ENCODE measurements at places on chromosomes 1 and 21.
A peak's percentile ranks its signal among the peaks of the same experiment; 100 is the strongest.

- DNase-seq, result no peak
Measured at GRCh38 chr1:185351734-185352466, 34.9 kb upstream of the IVNS1ABP start.

GRCh38 chr1:188958461-188959115 lies 1519.1 kb downstream of the BRINP3 start:
- no peak for DNase-seq

DNA sequence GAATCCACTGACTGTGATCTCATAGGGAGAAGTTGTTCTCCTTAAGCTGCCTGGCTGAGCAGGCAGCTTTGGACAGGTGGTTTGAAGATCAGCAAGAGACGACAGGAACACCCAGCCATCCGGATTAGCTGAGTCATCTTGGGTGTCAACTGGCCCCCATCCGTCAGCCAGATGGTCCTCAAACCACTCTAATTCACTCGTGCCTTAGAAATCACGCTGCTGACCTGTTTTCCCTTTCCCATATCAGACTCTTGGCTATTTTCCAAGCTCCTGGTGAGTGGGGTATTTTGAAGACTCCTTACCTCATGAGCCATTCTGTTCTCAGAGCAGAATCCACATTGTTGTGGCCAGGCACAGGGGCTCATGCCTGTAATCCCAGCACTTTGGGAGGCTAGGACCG lies 149.1 kb upstream of the L1TD1 start:
- DNase-seq, result no peak

DNA sequence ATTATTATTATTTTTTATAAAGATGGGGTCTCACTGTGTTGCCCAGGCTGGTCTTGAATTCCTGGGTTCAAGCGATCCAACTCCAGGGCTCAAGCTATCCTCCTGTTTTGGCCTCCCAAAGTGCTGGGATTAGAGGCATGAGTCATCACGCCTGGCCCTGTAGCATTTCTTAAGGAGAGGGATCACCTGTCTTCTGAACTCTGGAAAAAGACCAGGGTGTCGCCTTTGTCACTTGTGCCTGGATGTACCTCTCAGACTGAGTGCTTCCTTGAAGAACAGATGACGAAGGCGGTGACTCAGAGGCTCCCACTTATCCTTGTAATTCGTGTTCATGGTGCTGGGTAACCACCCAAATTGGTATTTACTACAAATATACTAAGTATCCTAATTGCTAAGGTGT lies 2.4 kb upstream of the CGN start:
- peak; percentile 66 for DNase-seq

DNA sequence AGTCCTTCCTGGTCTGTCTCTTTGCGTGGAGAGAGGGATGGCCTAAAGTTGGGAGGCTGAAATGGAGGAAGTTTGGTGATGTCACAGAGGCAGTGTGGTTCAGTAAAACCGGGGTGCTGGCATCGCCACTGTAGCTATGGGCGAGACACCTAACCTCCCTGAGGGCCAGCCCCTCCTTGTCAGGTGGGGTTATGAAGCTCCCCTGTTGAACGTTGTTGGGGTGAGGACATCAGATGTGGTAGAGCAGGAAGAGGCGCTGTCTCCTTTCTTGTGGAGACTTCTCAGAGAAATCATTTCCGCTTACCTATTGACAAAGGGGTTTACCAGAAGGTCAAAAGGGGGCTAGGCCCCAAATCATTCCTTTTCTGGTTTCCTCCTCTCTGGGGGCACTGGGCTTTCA lies 294.7 kb downstream of the SIPA1L2 start:
- no peak for DNase-seq

DNA sequence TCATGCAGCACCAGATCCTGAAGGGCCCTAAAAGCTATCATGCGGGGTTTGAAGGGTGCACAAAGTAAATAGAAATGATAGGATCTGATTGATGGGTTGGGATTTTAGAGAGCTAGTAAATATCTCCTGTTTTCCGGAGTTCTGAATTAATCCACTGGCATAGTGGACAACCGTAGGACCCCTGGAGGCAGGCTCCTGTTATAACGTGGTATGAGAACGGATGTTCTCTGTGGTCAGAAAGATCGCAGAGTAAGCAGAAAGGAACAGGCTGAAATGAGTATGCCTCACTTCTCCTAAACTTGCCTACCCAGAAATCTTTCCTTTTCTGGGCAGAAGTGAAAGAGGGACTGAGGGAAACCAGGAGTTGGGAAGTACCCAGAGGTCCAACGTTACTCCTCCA lies 470.8 kb downstream of the AJAP1 start:
- DNase-seq, result no peak

DNA sequence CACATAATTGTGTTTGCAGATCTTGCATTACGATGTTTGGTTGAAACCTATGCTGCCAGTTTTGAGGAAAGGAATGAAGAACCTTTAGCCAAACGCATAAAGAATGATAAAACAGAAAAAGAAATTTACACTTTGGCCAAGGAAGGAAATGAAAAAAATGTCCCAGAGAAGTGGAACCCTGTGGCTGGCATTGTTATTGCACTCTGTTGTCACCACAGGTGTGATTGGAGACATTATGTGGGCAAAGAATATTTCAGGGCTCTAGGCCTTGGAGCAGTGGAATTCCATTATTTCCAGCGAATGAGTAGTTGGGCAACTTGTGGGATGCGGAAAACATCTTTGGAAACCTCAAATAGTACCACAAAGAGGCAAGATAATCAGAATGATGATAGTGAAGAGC lies 14.9 kb downstream of the TRMT13 start:
- DNase-seq, result no peak

DNA sequence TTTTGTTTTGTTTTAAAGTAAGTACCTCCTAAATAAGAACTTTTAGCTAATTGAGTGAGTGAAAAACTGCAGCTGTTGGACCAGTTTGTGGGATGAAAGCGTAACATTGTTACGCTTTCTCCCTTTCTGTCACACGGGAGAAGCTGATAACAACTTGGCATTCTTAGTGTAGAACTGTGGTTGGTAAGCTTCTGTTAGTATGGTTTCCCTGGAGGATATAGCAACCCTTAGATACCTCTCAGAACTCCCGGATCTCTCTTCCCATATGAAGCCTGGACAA lies 98.2 kb downstream of the CACHD1 start:
- DNase-seq, result no peak

DNA sequence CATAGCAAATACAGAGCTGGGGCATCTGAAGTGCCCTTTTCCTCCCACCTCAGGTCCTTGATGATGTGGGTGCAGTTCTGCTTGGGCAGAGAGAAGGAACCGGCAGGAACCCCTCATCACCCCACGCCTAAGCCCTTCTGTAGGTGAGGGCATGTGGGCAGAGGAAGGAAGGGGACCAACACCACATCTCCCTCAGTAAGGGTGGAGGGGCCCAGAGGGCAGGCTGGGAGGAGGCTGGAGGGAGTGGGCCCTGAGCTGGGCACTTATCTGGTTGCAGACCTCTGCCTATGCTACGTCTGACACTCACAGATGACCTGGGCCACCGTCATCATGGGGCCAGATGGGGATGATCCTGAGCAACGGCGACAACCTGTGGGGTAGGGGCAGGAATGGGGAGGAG lies 11.0 kb downstream of the ZNF687 start:
- DNase-seq, result no peak

- no peak for DNase-seq
Measured at GRCh38 chr1:218705391-218705790, 360.3 kb downstream of the TGFB2 start.

GRCh38 chr1:118504221-118504644 lies 319.2 kb upstream of the SPAG17 start:
- DNase-seq, result no peak

- no peak for DNase-seq
Measured at GRCh38 chr1:96978901-96979300, 257.3 kb downstream of the PTBP2 start.

GRCh38 chr1:248611883-248612414 lies 14.4 kb upstream of the OR2T10 start:
- DNase-seq, result no peak

GRCh38 chr1:212621043-212621948 lies 12.7 kb downstream of the ATF3 start:
- DNase-seq, result no peak

GRCh38 chr1:87647430-87648177 lies 318.9 kb downstream of the LMO4 start:
- no peak for DNase-seq

- no peak for DNase-seq
Measured at GRCh38 chr1:9253453-9254105, 19.0 kb downstream of the H6PD start.

- no peak for DNase-seq
Measured at GRCh38 chr21:39612233-39613040, at the start of gene B3GALT5. B3GALT5 (plus strand) TSS chr21:39612940; CDS start chr21:39660560, 47,620 bp downstream.

DNA sequence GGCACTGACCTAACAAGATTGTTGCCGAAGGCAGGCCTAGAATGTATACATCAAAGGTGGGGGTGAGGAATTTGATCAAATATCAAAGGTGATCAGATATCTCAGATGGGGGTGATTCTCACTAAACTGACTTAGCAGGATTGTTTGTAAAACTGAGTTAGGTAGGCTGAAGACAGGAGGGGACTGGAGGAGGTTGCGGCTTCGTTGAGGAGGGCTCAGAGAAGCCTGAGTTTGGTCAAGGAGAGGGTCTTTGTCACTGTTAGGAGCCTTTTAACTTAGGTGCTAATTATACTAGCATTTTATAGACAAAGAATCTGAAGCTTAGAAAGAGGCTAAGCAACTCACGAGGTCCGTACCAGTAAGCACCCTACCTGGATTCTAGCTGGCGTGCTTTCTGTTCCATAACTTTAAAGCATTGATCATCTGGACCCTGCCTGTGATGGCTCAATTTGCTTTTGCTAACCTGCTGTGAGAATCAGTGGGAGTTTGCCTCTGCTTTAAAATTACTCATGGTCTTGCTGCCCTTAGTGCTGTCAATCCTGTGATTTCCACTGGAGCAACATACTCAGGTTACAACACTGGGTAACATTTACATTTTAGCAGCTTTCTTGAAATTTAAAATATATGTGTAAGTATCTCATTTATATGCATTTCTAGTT lies 49.8 kb downstream of the ITSN1 start:
- no peak for DNase-seq

DNA sequence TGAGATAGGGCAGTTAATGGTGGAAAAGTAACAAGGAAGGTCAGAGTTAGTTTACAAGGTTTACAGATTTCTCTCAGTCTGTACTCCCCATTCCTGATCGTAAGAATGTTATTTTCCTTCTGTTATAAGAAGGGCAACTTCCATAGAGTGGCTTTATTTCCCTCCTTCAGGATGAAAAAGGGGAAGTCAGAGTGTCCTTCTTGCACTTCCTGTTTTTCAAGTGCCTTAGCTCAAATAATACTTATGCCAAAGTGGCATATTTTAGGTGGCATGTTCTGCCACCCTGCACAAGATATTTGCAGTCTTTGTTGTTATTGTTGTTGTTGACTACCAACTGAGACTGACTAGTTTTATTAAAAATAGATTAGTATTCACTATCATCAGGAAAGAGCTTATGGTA lies 730.7 kb upstream of the ADGRL4 start:
- no peak for DNase-seq

- DNase-seq, result no peak
Measured at GRCh38 chr1:5966543-5967205, 25.6 kb downstream of the NPHP4 start.

GRCh38 chr1:22388671-22389450 lies 62.8 kb upstream of the ZBTB40 start:
- DNase-seq, result no peak

DNA sequence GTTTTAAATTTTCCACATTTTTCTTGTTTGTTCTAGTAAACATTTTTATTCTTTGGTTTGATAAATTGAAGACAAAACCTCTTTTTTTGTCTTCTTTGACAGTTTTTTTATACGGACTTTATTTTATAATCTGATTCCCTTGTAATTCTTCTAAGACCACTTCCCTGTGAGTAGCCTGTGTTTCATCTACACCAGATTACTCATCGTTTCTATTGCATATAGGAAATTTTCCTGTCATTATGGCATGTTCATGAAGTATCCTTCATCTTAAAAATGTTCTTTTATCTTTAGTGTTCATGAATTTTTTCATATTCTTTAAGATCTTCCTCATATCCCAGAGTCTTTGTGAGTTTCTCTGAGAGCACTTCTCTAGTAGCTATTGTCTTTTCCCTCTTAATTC lies 109.8 kb downstream of the USP25 start:
- no peak for DNase-seq

- no peak for DNase-seq
Measured at GRCh38 chr1:22245726-22246125, 102.8 kb upstream of the WNT4 start.
